Activated naive CD4-positive, alpha-beta T cell treated with anti-CD3 and anti-CD28 coated beads, Interleukin-2, amount 50 U/mL, for 72 hours (primary cell): ENCODE measurements at places on chromosomes 6 and 20. TPM values are rescaled to one million over a fixed set of nuclear protein-coding genes. Genes with fewer than 3 reads are reported as not detected.

Gene ADGRF4
- not detected for total RNA-seq

Gene CRIP3
- total RNA-seq, result 4.2 TPM

Gene LY6G6F
- not detected for total RNA-seq

Gene OR2H1
- not detected for total RNA-seq

Gene BPIFA1
- total RNA-seq, result not detected

Gene TFB1M
- total RNA-seq, result 44.7 TPM

Gene STMN3
- 13.8 TPM for total RNA-seq

Gene GRIK2
- not detected for total RNA-seq

Gene BEND6
- not detected for total RNA-seq

Gene OXT
- not detected for total RNA-seq

Gene GRM1
- total RNA-seq, result not detected

Gene SERAC1
- total RNA-seq, result 3.6 TPM

Gene COL21A1
- total RNA-seq, result not detected

Gene INSM1
- 7.0 TPM for total RNA-seq
